ENCODE measurements at places on chromosomes 16 and 17.

DNA sequence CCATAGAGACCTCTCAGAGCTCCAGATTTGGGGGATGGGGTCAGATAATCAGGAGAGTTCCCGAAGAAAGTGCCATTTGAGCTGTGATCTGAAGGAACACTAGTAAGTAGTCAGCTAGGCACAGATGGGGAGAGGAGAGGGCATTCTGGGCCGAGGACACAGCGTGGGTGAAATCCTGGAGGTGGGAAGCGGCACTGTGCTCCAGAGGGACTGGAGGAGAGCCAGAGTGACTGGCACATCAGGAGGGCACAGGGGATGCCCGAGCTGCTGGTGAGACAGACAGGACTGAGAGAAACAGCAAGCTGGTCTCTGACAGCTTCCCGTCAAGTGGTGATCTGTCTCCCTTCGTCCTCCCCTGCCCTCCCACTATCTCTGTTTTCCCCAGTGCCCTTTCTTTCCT is 40.6 kb downstream of the KNOP1 start:
- no peak for DNase-seq

DNA sequence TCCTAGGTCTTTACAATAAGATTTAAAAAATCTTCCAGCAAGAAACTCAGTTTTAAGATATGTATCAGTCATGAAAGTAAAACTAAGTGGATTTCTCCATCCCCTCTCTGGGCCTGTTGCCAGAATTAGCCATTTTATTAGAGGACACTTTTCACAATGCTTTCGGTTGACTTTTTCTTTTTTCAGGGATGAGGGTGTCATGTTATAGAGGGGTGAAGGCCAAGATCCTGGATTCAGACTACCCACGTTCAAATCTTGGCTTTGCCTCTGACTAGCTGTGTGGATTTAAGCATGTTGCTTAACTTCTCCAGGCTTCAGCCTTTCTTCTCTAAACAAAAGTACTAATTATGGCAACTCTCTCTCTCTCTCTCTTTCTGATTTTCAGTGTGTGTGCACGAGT is 111.7 kb upstream of the COX10 start:
- DNase-seq = no peak

- DNase-seq = no peak
Measured at GRCh38 chr17:50059759-50060273, 3.9 kb downstream of the ITGA3 start.

GRCh38 chr16:1428511-1428910 is 2.4 kb upstream of the PERCC1 start:
- no peak for DNase-seq

- DNase-seq = no peak
Measured at GRCh38 chr17:78800132-78800931, 18.3 kb upstream of the CYTH1 start.

DNA sequence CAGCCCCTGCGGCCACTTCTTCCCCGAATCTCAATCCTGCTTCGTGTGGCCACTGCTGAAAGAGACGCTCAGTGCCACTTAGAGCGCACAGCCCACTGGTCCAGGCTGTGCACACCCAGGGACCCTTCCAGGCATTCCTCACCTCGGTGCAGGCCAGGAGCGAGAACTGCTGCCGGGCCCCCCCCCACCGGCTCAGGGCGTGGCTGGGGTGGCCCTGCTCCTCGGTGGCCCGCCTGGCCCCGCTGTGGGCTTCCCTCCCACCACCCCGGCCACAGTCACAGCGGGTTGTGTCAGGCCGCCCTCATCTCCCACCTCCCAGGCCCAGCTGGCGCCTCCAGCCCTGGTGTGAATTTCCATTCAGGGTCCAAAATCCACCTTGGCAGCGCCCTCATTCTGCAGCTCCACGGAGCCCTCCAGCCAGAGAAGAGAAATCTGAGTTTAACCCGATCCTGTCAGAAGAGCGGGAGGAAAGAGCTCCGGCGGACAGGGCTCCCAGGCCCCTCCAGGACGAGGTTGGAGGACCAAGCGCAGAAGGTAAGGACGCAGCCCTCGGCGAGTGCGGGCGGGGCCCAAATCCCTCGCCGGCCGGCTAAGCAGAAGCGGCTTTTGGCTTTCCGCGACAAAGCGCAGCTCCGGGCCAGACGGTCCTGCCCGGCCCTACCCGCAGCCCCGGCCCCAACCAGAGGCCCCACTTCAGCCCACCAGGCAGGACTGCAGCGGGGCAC is 12.0 kb downstream of the TBC1D16 start:
- DNase-seq = no peak

DNA sequence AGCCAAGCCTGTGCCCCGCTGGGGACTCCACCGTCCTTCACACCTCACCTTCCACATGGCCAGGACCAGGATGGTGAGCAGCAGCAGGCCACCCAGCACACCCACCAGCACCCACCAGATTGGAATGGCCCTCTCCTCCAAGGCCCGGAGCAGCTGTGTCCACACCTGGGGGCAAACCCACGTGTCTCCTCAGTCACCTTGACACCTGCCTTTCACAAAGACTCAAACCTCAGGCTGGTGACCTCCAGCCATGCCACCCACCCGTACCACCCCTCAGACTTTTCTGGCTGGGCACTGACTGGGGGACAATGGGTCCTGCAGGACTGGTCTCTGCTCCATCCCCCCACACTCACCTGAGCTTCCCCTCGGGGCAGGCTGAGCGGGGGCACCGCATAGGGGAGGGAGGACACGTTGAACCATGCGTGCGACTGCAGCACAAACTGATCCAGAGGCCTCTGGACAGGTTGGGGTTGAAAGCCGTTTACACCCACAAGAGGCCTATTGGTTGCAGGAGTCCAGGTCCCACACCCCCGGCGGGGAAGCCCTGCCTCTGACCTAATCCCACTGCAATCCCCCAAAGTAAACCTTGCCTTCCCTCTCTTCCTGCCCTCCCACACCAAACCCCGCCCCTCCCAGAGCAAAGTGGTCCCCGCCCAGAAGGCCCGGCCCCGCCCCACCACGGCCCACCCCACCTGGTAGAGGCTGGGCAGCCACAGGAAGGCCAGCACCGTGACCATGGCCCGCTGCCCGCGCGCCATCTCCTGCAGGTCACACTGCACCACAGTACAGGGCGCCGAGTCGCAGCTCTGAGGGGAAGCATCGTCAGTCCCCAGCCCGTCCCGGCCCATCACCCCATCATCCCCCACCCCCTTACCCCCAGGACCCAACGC is 10.9 kb upstream of the FAM171A2 start:
- no peak for DNase-seq

- DNase-seq = peak; percentile 88
Measured at GRCh38 chr16:4271176-4272113, 1.4 kb downstream of the TFAP4 start.

DNA sequence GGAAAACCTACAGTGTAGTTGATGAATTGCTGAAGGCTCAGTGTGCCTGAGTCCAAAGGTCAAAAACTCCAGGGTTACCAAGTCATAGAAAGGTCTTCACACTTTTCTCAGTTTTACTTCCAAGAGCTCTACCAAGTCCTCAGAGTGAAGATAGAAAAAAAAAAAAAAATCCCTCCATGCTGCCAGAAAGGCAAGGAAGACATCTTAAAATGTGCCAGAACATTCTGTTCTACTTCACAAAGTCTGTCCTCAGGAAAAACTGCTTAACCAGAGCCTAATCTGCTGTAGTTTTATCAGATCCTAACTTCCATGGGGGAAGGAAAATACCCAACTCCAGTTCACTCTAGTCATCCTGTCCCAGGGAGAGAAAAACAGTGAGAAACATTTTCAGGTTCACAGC is 175.6 kb upstream of the CDH11 start:
- DNase-seq = no peak

- peak; percentile 41 for DNase-seq
Measured at GRCh38 chr17:76138234-76138895, 2.7 kb downstream of the FOXJ1 start.

- no peak for DNase-seq
Measured at GRCh38 chr17:12358477-12358876, 307.2 kb upstream of the MYOCD start.

- no peak for DNase-seq
Measured at GRCh38 chr17:50691550-50692447, 15.9 kb downstream of the ANKRD40 start.

GRCh38 chr17:57984261-57984890 is 3.7 kb downstream of the VEZF1 start:
- DNase-seq = no peak

- peak; percentile 49 for DNase-seq
Measured at GRCh38 chr16:28623172-28623711, 13.4 kb upstream of the SULT1A1 start.

DNA sequence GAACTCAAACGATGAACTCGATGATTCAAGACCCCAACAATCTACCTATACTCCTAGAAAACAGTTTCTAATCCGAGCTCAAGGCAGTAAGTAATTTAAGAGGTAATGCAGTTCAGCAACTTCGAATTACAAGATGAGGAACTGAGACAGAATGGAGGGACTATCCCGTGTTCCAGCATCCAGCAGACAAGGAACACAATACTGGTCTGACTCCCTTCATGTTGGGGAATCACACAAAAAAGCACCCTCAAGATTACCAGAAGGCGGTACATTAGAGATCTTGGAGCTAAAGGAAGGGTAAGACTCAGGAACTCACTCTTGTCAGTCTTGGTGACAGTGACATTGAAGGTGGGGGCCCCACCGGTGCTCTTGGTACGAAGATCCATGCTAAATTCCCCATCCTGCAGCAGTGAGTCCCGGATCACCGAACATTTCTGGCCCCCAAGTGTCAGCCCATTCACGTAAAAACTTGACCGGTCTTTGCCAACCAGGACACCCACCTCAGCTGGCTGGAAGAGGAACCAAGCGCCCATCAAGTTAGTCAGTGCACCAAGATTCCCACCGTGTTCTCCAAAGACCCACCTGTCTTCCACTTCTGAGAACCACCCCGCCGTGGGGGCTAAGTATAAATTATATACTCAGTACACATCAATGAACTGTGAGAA is 1.9 kb downstream of the PFN1 start:
- DNase-seq = no peak

GRCh38 chr17:63543822-63544420 is 6.4 kb upstream of the DCAF7 start:
- no peak for DNase-seq

- DNase-seq = no peak
Measured at GRCh38 chr16:11276896-11277593, 765 bp upstream of the PRM2 start.

GRCh38 chr16:13289515-13289914 is 388.1 kb downstream of the SHISA9 start:
- DNase-seq = no peak
